ENCODE measurements at places on chromosomes 16 and 17.

- no peak for DNase-seq
These were observed 17.9 kb downstream of the FAM83G start for GRCh38 chr17:18986541-18987229.

- DNase-seq = no peak
These were observed 9.9 kb downstream of the FOXJ1 start for GRCh38 chr17:76131051-76131691.

- no peak for DNase-seq
These were observed 38.9 kb downstream of the UBE2G1 start for GRCh38 chr17:4327606-4328005.

GRCh38 chr17:79997011-79997660, 38.5 kb downstream of the TBC1D16 start:
- DNase-seq = no peak

DNA sequence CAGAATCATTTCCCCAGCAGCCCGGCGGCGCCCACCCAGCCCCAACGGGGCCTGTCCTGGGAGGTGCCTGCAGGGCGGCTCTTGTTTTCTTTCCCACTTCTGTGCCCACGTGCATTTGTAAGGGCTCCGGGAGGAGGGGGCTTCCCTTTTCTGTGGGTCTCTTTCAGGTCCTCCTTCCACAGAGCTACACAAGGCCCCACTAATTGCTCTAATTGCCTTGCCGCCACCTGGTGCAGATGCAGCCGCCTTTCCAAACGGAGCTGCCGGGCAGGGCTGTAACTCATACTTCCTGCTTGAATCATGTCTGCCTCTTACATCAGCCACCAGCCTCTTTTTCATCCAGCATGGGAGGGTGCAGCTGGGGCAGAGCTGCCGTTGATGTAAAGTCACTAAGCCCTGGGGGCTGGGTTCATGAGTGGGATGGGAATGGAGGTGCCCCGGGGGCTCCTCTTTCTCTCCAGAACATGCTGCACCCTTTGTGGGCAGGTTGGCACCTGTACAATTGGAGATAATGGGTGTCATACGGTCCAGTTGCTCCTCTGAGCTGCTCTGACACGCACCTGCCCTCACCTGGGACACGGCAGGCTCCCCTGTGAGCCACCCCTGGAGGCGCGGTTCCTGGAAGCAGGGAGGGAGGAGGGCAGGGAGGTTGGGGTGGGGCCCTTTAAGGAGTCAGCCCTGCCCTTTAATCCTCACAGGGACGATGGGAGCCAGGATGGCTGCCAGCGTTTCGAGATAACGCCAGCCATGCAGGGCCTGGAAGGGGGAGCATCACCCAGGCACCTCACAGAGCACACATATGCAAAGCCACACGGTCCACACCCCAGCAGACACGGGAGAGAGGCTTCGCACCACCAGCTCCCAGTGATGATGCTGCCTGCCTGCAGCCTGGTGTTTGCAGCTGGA, 41.1 kb upstream of the KLHDC4 start:
- DNase-seq = peak; percentile 53

DNA sequence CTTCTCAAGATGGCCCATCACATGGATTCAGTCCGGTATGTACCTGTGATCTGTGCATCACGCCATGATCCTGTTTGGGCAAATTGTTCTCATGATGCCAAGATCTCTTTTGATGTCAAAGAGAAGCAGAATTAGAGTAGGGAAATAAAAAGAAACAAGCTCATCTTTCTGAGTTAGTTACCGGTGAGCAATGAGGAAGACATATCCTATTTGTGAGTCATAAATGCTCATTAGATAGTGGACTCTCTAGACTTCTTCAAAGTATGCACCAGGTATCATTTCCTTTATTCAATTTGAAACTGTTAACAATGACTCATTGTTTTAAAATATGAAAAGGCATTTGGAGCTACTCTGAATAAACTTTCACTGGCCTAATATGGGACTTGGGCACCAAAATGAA, 8.0 kb upstream of the KRTAP4-12 start:
- no peak for DNase-seq

DNA sequence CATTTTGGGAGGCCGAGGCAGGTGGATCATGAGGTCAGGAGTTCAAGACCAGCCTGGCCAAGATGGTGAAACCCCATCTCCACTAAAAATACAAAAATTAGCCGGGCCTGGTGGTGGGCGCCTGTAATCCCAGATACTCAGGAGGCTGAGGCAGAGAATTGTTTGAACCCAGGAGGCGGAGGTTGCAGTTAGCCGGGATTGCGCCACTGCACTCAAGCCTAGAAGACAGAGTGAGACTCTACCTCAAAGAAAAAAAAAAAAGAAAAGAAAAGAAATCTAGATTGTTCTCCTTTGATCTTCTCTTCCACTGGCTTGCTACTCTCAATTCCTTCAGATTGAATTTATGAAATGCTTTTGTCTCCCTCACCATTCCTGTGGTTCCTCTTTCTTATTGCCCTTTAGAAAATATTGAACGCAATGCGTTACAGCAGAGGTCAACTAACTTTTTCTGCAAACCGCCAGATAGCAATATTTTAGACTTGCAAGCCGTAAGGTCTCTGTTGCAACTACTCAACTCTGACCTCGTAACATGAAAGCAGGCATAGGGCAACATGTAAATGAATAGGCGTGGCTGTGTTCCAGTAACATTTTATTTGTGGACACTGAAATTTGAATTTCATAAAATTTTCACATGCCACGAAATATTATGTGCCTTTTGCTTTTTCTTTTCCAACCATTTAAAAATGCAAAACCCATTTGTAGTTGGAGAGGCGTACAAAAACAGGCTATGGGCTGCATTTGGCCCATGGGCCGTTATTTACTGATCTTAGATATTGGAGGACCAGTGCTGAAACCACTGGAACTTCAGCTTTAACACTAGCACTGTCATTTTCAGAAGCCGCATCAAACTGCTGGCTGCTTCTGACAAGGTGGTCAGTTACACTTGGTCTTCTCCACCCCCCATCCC, 24.8 kb downstream of the PITPNC1 start:
- no peak for DNase-seq

- no peak for DNase-seq
These were observed 9.8 kb downstream of the CMTM3 start for GRCh38 chr16:66614161-66614802.

GRCh38 chr17:6011206-6011605, 59.0 kb upstream of the WSCD1 start:
- DNase-seq = no peak
